Melanocyte of skin (primary cell): ENCODE measurements at places on chromosomes 2 and 18. TPM values are rescaled to one million over a fixed set of nuclear protein-coding genes. Genes with fewer than 3 reads are reported as not detected.

Gene IL1RL1
- under 0.01 and 4.7 TPM in 2 replicates for total RNA-seq

Gene BUB1
- 85.6 and 141 TPM in 2 replicates for total RNA-seq

Gene KCNE4
- total RNA-seq: 4.8 and 17.8 TPM in 2 replicates

Gene OTOF
- total RNA-seq: not detected in 2 replicates

Gene LIPG
- total RNA-seq: under 0.01 and 0.36 TPM in 2 replicates

Gene HSBP1L1
- 14.1 and 18.9 TPM in 2 replicates for total RNA-seq

Gene FAM228A
- total RNA-seq: 0.15 TPM in 1 of 2 replicates, not detected in the other

Gene OR6B2
- total RNA-seq: not detected in 2 replicates

Gene SATB2
- total RNA-seq: 5.9 and 8.4 TPM in 2 replicates

Gene MDH1B
- total RNA-seq: 0.67 and 2.0 TPM in 2 replicates

Gene ANO7
- total RNA-seq: 0.33 and 0.46 TPM in 2 replicates

Gene DSG1
- not detected in 2 replicates for total RNA-seq

Gene POTEF
- total RNA-seq: not detected in 2 replicates

Gene C1GALT1C1L
- under 0.01 and 1.5 TPM in 2 replicates for total RNA-seq

Gene SEC11C
- 43.0 and 62.9 TPM in 2 replicates for total RNA-seq

Gene SNTG2
- not detected in 2 replicates for total RNA-seq

Gene FLACC1
- 3.1 and 3.6 TPM in 2 replicates for total RNA-seq

Gene IL36RN
- not detected in 2 replicates for total RNA-seq

Gene HAUS1
- total RNA-seq: 40.7 and 53.7 TPM in 2 replicates

Gene MYO3B
- under 0.01 and 0.31 TPM in 2 replicates for total RNA-seq

Gene GRHL1
- 1.00 and 1.2 TPM in 2 replicates for total RNA-seq

Gene LINC00305
- total RNA-seq: not detected in 2 replicates

Gene MROH2A
- not detected in 2 replicates for total RNA-seq

Gene MALL
- total RNA-seq: 0.33 and 19.1 TPM in 2 replicates

Gene DNAJC5G
- not detected in 2 replicates for total RNA-seq

Gene SKOR2
- not detected in 2 replicates for total RNA-seq

Gene RESP18
- not detected in 2 replicates for total RNA-seq

Gene CCDC85A
- 0.36 and 0.69 TPM in 2 replicates for total RNA-seq

Gene GLI2
- under 0.01 TPM in 2 replicates for total RNA-seq

Gene RIT2
- total RNA-seq: not detected in 2 replicates

Gene TFCP2L1
- not detected in 2 replicates for total RNA-seq

Gene GTF3C2
- total RNA-seq: 45.1 and 46.2 TPM in 2 replicates

Gene TUBB6
- total RNA-seq: 245 and 282 TPM in 2 replicates

Gene CFC1
- total RNA-seq: not detected in 2 replicates

Gene IL18RAP
- total RNA-seq: not detected in 2 replicates

Gene CTNNA2
- total RNA-seq: 0.34 and 4.4 TPM in 2 replicates

Gene CASP10
- total RNA-seq: 0.15 and 2.3 TPM in 2 replicates

Gene TSPYL6
- not detected in 2 replicates for total RNA-seq

Gene TLX2
- not detected in 2 replicates for total RNA-seq

Gene ERFE
- total RNA-seq: 0.77 and 2.0 TPM in 2 replicates

Gene GNAL
- 69.3 and 77.6 TPM in 2 replicates for total RNA-seq

Gene SLC9A4
- not detected in 2 replicates for total RNA-seq

Gene SP140
- under 0.01 TPM in 1 of 2 replicates, not detected in the other for total RNA-seq

Gene GBX2
- 0.69 TPM in 1 of 2 replicates, not detected in the other for total RNA-seq

Gene HJURP
- 32.7 and 40.6 TPM in 2 replicates for total RNA-seq

Gene TMEM247
- total RNA-seq: not detected in 2 replicates

Gene TTC31
- total RNA-seq: 16.7 and 20.4 TPM in 2 replicates

Gene EFEMP1
- 11.0 and 14.8 TPM in 2 replicates for total RNA-seq

Gene CLHC1
- total RNA-seq: 7.4 and 8.0 TPM in 2 replicates

Gene MOGAT1
- not detected in 2 replicates for total RNA-seq

Gene SPDYA
- 0.34 and 1.1 TPM in 2 replicates for total RNA-seq

Gene CERKL
- not detected in 2 replicates for total RNA-seq

Gene CCDC138
- total RNA-seq: 8.7 and 15.6 TPM in 2 replicates
